ENCODE measurements at places on chromosomes 12 and 14.

- no peak for DNase-seq
Measured at GRCh38 chr12:57793920-57794319, 11.3 kb downstream of the TSFM start.

- DNase-seq: no peak
Measured at GRCh38 chr12:100279607-100280244, 12.7 kb downstream of the SCYL2 start.

DNA sequence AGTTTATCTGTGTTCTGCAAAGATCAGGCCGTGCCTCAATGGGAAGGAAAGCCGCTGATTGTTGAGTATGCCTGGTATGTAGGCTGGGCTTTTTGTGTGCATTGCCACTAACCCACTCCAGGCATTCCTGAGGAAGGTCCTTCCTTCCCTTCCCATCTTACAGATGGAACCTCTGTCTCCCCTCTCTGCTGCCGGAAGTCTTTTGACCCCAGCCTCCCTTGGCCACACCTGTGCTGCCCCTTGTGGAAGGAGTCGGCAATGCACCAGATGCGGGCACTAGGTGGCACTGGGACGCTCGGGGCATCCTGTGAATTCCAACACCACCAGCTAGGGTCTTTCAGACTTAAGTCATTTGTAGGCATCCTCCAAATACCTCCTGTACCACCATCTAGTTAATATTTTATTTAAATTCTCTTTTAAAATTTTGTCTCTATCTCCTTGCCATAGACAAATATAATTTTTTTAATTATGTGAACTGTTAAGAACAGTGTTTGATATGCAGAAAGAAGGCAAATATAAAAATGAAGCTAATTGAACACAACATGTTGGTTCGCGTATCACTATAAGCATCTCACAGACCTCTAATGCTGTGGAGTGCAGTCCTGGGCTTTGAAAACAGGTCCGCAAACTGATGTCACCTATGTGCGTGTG lies 99.6 kb downstream of the RIN3 start:
- DNase-seq: peak; percentile 68

GRCh38 chr12:21580748-21581516 lies 23.7 kb downstream of the GYS2 start:
- DNase-seq: no peak

- no peak for DNase-seq
Measured at GRCh38 chr14:100384819-100385813, 62.0 kb downstream of the SLC25A47 start.

DNA sequence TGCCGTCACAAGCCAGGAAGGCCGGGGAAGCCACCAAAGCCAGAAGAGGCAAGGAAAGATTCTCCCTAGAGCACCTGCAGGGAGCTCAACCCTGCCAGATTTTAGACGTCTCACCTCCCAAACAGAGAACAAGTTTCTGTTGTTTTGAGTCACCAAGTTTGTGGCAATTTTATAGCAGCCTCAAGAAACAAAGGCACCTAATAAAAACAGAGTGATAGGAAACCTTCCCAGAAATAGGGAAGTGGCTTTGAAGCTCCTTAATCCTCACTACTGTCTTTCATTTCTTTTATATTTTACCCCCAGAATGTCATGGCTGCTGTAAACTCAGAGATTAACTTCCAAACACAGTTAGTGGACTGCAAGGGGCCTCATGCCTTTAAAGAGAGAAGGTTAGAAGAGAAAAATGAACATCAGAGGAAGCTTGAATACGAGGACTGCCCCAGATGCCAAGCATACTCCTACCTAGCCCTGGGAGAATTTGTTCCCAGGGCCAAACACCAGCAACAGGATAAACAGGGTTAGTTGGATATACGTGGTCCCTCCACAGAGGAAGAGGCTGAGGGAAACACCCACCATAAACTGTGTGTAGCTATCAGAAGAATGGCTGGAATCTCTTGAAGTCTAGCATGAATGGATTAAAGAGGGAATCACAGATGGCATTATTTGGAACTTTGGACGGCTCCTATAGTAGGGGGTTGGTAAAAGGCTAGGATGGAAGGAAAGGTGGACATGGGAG lies 148.3 kb downstream of the KCNA5 start:
- no peak for DNase-seq

DNA sequence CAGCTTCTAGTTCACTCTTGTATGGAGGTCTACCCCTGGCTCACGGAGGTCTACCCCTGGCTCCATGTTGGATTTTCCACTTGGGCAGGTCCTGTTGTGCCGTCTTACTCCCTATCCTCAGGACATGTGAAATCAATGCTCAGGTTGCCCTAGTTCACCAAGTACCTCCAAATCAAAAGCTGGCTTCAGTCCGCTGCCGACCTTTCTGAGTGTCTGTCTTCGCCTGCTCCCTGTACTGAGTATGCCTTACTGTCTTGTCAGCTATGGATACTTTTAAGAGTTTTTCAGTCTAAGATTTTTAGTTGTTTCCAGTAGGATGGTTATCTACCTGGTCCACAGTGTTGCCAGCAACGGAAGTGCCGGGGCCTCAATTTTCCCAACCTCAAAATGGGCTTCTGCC lies 40.1 kb upstream of the BCL11B start:
- no peak for DNase-seq
